Activated naive CD8-positive, alpha-beta T cell treated with anti-CD3 and anti-CD28 coated beads, Interleukin-2, amount 10 ng/mL, durations not matched to agents 7 days and 5 days (primary cell): ENCODE measurements at places on chromosomes 12 and 14.

GRCh38 chr12:57628280-57629191, 4.5 kb downstream of the B4GALNT1 start:
- no peak for DNase-seq

DNA sequence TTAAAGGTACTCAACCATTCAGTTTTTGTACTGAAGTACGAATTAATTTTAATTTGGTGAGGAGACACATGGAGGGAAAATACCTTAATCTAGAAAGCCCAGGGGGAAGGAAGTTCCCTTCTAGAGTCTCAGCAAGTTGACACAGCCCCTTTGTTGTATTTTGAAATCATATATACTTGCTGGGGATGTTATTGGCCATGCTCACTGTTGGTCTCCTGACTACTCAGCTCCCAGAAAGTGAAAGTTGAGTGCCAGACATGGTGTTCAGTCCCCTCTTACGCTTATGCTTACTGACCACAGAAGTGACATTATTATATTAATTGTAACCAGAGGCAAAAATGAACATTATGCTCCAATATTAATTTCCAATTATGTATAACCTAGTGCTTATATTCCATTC, 28.1 kb downstream of the ARF6 start:
- DNase-seq = no peak

- no peak for DNase-seq
These were observed 841.7 kb downstream of the VRK1 start for GRCh38 chr14:97638864-97639263.

- DNase-seq = no peak
These were observed 68.5 kb upstream of the BEGAIN start for GRCh38 chr14:100655741-100656085.

DNA sequence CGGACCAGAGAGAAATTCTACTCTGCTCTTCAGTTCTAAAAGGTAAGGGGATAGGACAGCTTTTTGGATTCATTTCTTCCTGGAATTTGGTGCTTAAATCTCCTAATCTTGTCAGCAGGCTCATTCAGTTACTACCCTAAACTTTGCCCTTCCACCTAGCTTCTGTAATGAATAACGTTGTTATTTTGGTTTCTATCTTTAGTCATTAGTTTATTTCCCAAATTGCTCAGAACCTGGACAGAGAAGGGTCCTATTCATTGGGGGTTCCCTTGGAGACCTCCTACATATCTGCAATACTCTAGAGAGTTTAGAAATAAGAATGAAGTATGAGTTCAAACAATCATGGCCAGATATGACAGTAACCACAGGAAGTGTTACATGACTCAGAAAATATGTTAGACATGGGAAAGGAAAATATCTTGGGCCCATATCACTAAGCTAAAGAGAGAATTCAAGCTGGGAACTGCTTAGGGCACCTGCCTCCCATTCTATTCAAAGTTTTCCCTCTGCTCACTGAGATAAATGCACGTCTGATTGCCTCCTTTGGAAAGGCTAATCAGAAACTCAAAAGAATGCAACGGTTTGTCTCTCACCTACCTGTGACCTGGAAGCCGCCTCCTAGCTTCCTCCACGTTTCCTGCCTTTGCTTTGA, 87.9 kb downstream of the GAS2L3 start:
- DNase-seq = no peak

- no peak for DNase-seq
These were observed 124.4 kb upstream of the RTL1 start for GRCh38 chr14:101027966-101028365.

DNA sequence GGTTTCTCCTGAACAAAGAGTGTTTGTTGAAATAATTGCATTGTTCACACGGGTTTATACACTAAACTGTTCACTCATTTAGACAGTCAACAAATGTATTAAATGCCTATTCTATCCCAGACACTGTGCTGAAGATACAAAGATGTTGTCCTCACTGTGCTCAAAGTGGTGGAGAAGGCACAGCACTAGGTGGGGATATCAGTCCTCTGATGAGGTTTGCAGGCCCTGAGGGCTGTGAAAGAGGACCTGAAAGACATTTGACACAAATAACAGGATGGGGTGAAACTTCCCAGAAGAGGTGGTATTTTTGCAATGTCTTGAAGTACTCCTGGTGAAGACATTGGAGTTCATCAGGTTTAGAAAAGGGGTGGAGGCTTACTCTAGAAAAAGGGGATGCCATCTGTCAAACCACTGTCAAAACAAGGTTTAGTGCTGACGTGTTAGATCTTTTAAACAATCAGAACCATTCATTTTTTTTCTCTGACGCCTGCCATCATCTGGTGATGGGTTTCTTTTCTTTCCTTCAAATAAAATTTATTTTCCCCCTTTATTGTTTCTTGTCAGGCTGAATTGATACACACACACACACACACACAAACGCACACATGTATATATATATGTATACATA, 69.5 kb downstream of the ACSS3 start:
- no peak for DNase-seq

DNA sequence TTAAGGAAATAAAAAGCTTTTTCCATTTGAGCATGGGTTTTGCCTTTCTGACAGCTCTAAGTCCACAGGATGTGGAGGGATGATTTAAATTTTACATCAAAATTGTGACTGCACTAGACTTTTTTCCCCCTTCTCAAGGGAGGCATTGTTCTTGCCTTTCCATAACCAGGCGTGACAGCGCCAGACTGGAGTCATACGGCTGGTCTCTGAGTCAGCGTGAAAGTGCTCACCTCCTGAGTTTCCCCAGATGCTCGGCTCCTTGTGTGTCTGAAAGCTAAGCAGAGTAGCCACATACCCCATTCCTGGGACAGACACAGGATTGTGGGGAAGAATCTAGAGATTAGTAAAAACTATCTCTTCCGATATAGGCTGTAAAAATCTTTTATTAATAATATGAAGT, 43.1 kb downstream of the SOX5 start:
- no peak for DNase-seq

GRCh38 chr12:6534695-6534944, 303 bp downstream of the GAPDH start:
- DNase-seq = no peak

- DNase-seq = no peak
These were observed 78.9 kb downstream of the SETD3 start for GRCh38 chr14:99401621-99402284.

DNA sequence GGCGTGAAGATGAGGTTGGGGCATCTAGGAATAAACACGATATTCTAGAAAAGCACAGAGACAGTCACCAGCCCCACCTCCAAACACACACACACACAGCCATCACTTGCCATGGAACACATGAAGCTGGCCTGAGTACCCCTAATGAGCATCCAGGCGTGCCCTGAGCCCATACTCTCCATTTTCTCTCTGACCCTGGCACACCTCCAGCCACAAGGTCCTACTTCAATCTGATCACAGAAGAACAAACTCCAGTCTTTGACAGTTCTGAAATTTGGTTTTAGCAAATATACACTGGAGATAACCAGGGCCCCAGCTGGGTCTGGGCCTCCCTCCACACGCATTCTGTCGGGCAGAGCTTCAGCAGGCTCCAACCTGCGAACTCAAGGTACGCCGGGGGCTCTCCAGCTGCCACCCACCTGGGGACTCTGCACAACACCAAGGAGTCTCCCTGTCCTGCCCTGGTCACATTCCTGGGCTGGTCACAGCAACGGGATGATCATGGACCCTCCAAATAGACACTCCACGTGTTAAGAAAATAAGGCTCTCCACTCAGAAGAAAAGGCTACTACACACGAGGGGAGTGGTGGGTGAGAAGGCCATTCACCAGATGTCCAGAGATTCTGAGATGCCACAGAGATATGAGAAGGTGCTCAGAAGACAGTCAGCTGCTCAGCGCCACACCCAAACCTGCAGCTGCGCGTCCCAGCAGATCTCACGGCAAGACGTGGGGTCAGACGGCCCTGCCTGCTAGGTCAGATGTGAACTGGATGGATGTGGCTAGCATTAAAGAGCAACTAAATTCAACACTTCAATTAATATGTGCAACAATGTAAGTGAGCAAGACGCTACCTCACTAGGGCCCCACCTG, 57.0 kb upstream of the PNMA1 start:
- DNase-seq = no peak

GRCh38 chr12:130104571-130105106, 57.6 kb upstream of the FZD10 start:
- no peak for DNase-seq

- peak; percentile 17 for DNase-seq
These were observed 51.1 kb downstream of the BEGAIN start for GRCh38 chr14:100536121-100536510.

- no peak for DNase-seq
These were observed 64.2 kb downstream of the LLPH start for GRCh38 chr12:66066137-66066928.

DNA sequence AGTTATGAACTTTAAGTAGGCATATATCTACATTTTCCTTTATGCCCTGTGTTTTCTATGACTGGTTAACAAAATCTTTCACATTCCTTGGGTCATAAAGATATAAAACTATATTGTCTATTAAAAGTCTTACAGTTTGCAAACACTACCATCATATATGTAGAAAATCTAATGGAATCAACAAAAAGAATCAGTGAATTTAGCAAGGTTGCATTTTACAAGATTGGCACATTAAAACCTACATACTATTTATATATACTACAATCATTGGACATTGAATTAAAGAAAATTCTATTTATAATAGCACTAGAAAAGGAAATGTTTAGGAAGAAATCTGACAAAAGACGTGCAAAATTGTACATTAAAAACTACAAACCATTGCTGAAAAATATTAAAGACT, 173.3 kb upstream of the ABCD2 start:
- DNase-seq = no peak

DNA sequence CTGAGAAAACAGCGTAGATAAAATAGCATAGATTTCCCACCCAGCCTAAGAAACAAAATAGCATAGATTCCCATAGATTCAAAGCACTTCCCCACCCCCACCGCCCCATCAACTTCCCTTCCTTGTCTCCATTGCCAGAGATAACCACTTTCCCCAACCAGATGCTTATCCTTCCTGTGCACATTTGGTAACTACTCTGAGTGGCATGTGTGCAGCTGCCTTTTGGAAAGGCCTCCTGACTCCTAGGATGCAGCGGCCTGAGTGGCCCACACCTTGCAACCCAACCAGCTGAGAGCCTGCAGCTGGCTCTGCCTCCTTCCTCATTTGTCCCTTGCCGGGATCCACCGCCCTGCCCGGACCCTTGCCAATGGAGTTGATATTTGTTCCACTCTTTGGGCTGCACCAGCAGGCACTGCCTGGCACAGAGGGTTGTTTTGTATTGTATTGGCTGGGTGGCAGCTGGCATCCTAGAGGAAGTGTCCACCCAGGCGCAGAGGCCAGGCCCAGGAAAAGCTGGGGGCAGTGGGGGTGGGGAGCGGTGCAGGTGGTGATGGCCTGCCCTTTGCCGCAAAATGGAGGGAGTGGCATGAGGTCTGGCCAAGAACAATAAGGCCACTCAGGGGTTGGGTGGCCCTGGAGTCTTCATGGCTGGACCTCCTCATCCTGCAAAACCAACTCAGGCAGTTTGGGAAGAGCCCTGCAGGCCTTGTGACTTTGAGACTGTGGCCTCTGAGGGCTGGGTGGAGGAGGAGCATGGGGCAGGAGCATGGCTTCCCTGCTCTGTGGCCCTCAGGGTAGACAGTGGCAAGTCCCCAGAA, 4.9 kb downstream of the SLC48A1 start:
- no peak for DNase-seq

- DNase-seq = no peak
These were observed 62.3 kb downstream of the ETV6 start for GRCh38 chr12:11711651-11712327.

DNA sequence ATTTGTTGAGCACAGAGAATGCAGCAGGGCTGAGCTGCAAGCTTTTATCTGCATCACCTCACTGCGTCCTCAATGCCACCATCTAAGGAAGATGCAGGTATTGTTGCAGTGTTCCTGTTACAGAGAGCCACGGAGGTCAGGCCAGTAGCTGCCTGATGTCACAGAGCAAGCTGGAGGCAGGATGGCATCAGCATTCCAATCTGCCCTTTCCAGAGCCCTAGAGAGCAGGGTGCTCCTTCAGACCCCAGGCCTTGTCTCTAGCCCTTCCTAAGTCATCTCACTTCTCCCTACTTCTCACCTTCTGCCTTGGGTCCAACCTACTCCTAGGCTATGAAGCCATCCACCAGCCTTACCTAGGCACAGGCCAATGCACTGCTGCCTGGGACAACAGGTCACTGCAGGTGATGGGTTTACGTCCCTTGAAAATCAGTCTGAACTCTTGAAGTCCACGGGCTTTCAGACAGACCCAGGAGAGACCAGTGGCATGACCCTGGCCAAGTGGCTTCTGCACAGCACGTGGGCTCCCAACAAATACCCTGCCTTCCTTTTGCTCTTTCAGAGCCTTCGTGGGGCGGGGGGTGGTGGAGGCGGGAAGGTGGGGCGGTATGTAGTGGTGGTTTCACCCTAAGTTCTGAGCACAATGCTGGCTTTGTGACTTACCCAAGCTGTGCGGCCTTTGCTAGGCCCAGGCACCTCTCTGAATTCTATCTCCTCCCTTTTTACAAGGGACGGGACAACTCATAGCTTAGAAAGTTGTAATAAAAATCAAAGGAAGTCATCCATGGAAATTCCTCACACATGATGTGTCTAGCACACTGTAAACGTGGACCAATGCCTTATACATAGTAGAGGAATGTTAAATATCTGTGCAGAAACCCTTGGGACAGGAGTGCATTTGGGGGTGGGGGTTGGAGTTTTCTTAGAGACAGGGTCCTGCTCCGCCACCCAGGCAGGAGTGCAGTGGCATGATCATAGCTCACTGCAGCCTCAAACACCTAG, 136.0 kb downstream of the KSR2 start:
- DNase-seq = no peak

GRCh38 chr12:54298904-54299303, 1.9 kb downstream of the NFE2 start:
- no peak for DNase-seq

- no peak for DNase-seq
These were observed 11.5 kb downstream of the CBLN3 start for GRCh38 chr14:24417832-24418491.

DNA sequence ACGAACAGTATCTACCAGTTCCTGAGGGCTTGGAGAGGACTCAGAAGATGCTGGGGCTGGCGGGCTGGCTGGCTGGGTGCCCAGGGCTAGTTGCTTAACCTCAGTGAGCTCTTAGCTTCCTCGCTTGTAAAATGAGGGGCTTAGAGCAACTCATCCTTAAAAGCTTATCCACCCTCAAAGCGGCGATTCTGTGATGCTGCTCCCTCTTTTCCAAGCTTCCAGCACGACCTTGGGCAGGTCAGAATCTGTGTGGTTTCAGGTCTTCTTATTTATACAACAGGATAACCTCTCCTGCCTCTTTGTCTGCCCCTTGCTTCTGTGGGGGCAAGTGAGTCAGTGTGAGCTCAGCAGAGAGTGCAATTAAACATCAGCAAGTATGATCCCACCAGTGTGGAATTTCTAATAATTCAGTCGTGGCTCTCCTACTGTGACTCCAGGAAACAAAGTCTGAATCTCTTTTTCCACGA, 281.8 kb downstream of the KSR2 start:
- no peak for DNase-seq
